HCEC 1CT (cell line): ENCODE measurements at places on chromosomes 2 and 18.

GRCh38 chr2:8234253-8234652 lies 447.6 kb upstream of the ID2 start:
- no peak for DNase-seq

DNA sequence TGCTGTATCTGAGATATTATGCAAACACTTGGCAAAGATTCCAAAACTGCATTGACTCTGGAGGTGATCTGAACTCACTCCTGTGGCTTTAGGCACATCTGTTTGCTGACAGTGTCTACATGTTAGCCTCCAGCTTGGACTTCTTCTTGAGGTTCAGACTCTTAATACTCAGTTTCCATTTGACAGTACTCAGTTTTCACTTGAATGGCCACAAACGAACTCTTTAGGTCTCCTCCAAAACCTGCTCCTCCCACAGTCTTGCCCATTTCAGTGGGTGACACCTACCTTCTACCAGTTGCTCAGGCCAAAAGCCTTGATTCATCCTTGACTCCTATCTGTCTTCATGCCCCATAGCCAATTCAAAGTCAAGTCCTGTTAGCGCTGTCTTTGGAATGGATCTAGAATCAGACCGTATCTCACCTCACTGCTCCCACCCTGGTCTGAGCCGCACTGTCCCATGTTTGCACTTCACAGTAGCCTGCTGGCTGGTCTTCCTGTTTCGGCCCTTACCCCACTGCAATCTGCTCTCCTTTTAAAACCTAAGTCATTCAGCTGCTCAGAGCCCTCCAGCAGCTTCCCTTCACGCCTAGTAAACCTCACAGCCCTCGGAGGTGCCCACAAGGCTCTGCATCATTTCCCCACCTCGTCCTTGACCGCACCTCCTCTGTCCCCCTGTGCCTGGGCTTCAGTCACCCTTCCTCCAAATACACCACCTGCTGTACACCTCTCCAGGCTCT lies 10.5 kb downstream of the ATG16L1 start:
- no peak for DNase-seq

- no peak for DNase-seq
Measured at GRCh38 chr2:96934182-96934495, 52.2 kb downstream of the FAM178B start.

GRCh38 chr2:132033949-132034348 lies 127.8 kb downstream of the ANKRD30BL start:
- no peak for DNase-seq

GRCh38 chr2:23546913-23547312 lies 161.9 kb downstream of the KLHL29 start:
- no peak for DNase-seq
